ENCODE measurements at places on chromosomes 1 and 21.

- no peak for DNase-seq
Observed at GRCh38 chr1:72524021-72524420, 241.7 kb upstream of the NEGR1 start.

DNA sequence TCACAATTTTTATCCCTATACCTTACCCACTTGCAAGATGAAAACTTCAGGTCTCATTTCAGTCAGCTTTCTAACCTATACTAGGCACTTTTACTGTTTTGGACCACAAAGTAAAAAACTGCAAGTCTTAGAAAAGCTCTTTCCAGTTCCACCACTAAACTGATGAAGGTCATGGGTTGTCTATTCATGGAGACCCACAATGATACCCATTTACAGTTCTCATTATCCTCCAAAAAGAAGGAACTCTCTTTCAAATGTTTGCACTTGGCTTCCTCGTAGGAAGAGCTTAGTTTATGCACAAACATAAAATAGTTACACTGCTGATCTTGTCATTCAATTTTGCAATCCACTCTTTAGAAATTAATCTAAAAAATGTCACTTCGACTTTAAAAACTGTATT is 9.3 kb downstream of the ZNF281 start:
- no peak for DNase-seq

DNA sequence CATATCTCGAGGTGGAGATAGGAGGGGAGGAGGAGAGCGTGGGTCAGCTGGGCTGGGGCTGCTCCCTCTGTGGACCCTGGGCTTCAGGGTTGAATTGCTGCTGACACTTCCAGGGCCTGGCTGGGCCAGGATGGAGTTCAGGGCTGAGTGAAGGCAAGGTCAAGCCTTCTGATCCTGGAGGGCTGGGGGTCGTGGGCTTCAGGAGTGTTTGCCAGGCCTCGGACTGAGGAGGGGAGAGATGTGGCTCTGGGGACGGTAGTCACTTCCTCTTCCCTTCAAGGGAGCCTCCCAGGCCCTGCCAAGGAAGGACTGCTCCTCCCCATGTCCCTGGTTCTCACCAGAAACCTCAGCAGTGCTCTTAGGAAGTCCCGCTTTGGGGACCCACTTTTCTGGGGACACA is 12.1 kb upstream of the FAM131C start:
- DNase-seq: no peak

DNA sequence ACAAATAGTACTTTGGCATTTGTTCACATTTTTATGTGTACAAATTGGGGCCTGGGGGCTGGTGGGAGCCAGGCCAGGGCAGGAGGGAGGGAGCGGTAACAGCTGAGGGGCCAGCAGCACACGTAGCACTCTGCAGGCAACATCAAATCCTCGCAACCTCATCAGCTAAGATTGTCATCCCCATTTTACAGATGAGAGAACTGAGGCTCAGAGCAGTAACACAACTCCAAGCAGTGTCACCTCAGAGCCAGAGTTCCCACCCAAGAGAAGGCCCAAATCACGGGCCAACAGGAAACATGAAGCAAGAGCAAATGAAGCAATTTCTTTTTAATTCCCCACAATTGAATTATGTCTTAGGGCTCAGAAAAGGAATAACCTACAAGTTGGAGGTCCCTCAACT is 14.1 kb downstream of the IFFO2 start:
- no peak for DNase-seq

GRCh38 chr1:114690148-114690547 is 5.2 kb downstream of the AMPD1 start:
- DNase-seq: no peak

DNA sequence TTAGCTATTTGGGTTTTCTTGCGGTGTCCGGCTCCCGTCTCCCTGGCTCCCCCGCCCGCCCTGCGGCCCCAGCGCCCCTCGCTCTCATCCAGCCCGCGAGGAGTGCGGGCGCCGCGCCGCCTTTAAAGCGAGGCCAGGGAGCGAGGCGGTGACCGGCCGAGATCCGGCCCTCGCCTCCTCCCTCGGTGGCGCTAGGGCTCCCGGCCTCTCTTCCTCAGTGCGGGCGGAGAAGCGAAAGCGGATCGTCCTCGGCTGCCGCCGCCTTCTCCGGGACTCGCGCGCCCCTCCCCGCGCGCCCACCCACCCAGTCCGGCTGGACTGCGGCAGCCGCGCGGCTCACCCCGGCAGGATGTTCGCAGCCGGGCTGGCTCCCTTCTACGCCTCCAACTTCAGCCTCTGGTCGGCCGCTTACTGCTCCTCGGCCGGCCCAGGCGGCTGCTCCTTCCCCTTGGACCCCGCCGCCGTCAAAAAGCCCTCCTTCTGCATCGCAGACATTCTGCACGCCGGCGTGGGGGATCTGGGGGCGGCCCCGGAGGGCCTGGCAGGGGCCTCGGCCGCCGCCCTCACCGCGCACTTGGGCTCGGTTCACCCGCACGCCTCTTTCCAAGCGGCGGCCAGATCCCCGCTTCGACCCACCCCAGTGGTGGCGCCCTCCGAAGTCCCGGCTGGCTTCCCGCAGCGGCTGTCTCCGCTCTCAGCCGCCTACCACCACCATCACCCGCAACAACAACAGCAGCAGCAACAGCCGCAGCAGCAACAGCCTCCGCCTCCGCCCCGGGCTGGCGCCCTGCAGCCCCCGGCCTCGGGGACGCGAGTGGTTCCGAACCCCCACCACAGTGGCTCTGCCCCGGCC is 492 bp downstream of the HLX start:
- no peak for DNase-seq

Data from stimulated activated CD4-positive, alpha-beta T cell treated with anti-CD3 and anti-CD28 coated beads, Interleukin-2, amount 100 ng/mL, for 24 hours (primary cell).